ENCODE measurements at places on chromosomes 1 and 21.

GRCh38 chr1:152870831-152871730, 7.0 kb upstream of the SMCP start:
- DNase-seq = no peak

DNA sequence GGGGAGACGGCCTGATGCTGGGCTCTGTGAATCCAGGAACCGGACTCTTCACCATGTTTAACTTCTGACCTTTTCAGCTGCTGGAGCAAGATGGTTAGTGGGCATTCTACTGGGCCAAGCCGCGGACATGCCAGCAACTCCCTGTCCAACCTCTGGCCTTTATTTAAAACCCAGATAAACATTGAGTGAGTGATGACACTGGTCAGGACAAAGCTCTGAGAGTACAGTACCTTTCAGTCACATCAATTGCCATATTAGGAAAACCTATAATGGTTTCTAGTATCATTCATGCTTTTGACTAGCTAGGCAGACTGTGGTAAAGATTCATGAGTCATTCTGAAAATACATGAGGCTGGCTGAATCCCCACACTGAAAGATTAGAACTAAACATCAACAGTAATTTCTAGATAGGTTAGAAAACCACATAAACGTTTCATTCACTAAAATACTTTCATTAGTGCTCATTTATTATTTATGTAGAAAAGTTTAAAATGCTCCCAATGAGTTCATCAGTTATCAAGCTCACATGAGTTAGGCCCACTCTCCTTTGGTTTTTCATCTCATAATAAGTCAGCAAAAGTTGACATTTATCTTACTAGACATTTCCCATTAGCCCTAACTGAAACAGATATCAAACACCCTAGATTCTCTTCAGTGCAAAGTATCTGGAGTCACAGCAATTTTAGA, 7.1 kb upstream of the ACTA1 start:
- no peak for DNase-seq

- no peak for DNase-seq
Measured at GRCh38 chr21:14452031-14452726, 69.2 kb upstream of the HSPA13 start.

- DNase-seq = no peak
Measured at GRCh38 chr1:119147661-119148090, 7.2 kb upstream of the WARS2 start.

DNA sequence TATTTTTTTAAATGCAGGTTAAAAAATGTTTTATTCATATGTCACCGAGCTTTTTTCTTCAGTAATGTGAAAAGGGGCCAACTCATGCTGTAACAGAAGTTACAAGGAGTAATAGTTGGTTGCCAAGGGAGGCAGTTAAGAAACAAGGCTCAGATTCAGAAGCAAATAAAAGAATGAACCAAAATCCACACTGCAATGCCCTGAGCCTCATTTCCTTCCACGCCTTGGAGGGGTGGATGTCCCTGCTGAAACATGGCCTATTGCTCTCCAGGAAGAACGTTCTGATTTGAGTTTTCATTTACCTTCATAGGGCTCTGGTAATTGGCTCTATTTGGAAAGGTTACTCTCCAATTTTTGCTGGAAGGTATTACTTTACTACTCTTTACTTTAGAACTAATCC, 24.4 kb downstream of the ALG14 start:
- no peak for DNase-seq

DNA sequence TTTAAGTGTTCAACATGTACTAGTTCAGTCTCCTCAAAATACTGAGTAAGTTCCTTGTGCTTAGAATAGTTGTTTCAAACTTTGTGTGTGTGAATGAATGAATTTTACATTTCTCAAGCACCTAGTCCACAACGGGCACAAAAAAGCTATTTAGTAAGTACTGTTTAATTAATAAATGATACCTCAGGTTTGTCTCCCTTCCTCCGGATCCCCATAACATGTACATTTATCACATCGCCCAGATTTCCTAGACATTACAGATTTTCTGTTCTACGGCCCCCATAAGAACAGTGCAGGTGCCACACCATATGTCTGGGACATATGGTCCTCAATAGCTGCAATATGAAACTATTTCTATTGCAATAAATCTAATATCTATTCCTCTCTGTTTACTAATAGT, 1.3 kb upstream of the TTF2 start:
- DNase-seq = no peak

DNA sequence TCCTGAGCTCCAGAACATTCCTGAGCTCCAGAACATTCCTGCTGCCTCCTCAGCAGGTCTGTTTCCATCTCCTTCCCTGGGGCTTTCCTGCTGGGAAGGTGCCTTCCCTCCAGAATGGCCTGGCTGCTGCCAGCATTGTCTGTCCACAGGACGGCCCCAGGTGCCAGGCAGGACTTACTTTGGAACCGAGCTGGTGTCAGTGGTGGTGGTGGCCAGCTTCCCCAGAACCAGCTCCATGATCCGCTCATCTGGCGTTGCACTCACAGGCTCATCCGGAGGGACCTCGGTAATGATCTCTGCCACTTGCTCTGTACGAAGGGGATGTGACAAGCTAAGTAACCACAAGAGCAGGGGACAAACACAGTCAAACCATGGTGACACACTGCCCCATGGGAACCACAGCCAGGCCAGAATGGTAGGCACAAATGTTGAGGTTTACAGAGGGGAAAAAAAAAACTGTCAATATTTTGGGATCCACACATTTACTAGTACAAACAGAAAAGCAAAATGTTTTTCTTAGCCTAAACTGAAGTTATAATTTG, 41.3 kb downstream of the PRDM15 start:
- no peak for DNase-seq

- DNase-seq = no peak
Measured at GRCh38 chr1:214074477-214074876, 86.7 kb downstream of the PROX1 start.

All from T1000 (cell line).